ENCODE measurements at places on chromosomes 6 and 20.

- DNase-seq: no peak
Measured at GRCh38 chr6:131936156-131936555, 15.0 kb downstream of the CCN2 start.

GRCh38 chr20:62367633-62368391 lies 700 bp upstream of the LAMA5 start:
- no peak for DNase-seq

DNA sequence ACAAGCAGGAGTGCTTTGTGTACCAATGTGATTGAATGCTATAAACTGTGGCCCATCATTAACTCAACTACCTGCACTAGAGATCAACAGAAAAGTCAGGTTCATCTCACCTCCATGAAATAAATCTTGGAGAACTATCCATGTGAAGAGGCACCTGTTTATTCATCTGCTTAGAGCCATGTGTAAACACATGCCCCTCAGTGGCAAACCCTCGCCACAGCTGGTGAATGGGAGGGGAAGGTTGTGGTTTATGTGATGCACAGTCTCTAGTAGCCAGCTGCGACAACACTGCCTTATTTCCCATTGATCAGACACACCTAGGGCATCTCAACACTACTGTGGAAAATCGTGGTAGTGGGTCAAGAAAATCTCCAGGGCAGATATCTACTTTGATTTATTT lies 640.2 kb downstream of the PTPRT start:
- no peak for DNase-seq

DNA sequence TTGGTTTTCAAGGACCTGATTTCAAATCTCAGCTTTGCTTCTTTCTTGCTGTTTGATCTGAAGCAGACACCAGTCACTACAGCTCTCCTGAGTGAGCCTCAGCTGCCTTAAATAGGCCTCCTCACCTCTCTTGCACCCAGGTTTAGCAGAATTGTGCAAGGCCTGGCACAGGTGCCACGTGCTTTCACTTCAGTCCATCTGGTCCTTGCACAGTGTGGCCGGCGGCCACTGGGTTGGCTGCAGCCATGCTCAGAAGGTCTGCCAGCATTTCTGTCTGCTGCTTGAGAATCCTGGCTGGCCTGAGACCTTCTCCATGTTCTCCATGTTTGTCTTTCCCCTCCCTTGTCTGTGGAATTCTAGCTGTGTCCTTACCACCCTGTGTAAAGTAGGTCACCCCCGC lies 14.5 kb upstream of the DAAM2 start:
- DNase-seq: no peak

- DNase-seq: no peak
Measured at GRCh38 chr6:63424636-63425035, 104.9 kb upstream of the LGSN start.

DNA sequence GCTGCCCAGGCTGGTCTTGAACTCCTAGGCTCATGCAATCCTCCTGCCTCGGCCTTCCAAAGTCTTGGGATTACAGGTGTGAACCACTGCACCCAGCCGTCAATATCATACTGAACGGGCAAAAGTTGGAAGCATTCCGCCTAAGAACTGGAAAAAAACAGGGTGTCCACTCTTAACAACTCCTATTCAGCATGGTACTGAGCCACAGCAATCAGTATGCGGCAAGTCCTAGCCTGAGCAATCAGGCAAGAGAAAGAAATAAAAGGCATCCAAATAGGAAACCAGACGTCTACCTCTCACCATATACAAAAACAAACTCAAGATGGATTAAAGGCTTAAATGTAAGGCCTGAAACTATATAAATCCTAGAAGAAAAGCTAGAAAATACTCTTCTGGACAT lies 83.1 kb downstream of the FKBP5 start:
- no peak for DNase-seq

DNA sequence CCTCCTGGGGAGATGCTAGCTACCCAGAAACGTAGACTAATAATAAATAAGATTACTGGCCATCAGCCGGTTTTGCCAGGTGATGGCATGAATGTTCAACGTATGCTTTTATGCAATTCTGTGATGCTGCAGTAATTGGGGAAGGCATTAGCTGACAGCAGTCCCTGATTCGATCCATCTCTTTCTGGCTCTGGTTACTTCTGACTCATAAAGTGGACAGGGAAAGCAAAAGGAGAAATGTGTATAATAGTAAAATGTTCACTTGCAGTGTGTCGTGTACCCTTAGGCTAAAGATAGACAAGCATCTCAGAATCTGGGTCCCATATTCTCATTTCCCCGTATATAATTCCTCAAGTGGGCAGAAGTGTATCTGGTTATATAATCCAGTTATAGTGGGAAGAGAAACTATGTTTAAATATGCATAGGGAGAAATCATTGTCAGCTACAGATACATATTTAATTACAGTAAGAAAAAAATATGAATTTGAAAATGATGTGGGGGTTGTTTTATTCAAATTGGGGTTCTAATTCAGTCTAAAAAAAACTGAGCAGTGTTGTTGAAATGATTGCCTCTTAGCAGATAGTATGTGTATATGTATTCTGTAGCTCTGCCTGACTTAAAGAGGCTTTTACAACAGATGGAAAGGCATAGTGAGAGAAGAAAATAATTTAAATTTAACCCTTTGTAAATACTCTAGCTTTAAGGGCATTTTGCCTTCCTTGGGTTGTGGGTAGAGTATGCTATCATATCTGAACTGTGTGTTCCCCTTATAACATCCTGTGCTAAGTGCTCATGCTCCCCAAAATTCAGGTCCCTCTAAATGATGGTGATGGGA lies 40.6 kb downstream of the DOK5 start:
- DNase-seq: no peak

DNA sequence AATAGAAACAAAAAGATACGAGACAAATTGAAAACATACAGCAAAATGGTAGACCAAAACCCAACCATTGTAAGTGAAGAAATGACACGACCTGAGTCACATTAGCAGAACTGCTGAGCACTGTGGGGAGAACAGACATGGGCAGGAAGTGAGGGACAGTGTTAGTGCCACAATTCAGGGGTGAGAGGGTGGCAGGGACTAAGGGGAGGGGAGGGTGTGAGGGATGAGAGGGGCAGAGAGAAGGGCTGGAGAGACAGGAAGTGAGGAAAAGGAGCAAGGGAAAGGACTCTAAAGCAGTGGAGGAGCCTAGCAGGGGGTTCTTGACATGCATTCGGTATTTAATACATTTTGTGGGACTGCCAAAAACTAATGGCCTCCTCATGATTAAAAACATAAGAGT lies 45.0 kb upstream of the TRIM26 start:
- no peak for DNase-seq

DNA sequence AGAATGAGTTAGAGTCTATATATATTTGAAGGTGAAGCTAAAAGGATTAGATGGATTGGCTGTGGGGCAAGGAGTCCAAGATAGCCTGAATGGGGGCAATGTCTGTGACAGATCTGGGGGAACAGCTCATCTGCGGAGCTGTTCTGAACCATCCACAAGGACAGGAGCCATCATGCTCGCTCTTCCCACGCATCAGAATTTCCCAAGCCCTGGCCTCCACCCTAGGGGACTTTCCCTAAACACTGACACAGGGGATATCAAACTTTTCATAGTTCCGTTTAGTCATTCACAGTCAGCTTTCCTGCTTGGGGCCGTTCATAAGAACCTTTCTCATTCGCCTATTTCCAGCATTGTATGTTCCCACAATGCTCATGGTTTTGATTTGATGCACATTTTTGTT lies 37.6 kb upstream of the CCN6 start:
- DNase-seq: peak; percentile 63

GRCh38 chr6:144769142-144769541 lies 484.0 kb downstream of the UTRN start:
- DNase-seq: no peak

DNA sequence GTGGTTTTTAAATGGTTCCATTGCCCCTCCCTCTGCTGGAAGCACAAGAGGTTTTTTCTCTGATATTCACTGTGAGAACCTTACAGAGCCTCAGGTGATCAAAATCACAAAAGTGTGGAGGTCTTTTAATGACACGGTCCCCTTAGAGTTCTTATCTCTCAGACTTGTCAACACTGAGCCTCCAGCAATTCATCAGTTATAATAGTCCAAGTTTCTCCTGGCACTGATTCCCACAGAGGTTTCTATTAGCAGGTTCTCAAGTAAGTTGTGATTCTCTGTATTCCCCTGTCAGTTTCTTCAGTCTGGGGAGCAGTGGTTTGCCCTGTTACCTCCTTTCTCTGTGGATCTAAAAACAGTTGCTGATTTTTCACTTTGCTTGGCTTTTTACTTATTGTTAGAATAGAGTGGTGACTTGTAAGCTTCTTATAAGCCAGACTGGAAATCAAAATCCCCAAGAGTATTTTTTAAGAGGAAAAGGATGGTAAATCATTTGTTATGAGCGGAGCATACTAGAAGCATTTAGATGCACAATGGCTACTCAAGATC lies 157.4 kb upstream of the BMP5 start:
- no peak for DNase-seq

GRCh38 chr6:56649782-56650181 lies 7.1 kb upstream of the DST start:
- DNase-seq: no peak

GRCh38 chr20:23123886-23124285 lies 37.8 kb upstream of the CD93 start:
- DNase-seq: no peak

GRCh38 chr6:118295336-118295735 lies 252.8 kb upstream of the PLN start:
- no peak for DNase-seq

GRCh38 chr6:13038741-13039190 lies 289.6 kb downstream of the TBC1D7 start:
- DNase-seq: no peak

DNA sequence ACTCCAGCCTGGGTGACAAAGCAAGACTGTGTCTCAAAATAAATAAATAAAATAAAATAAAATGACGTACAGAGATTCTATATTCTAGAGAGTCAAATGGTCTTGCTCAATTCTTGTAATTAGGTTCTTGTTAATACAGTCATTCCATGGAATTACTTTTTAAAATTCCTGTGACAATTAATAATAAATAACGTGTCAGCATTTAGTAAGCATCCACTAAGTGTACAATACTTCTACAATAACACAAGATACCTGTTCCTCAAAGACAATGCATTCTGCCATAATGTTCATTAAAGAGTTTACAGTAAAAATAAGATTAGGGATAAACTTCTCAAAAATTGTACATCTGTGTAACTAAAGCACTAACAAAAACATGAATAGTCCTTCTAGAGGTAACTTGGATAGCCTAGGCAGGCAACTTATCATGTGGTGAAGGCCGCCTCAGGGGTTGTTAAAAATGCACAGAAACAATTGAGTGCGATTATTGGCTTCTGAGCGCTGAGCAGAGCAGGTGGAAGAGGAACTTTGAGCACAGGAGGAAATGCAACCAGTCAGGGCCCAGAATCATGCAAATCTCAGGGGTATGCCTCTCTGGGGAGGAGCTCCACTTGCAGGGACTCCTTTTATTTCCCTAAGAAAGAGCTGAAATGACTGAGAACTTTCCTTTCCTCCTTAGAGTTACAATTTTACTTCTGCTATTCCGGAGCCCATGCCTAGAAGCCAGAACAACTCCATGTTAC lies 37.1 kb downstream of the QRSL1 start:
- DNase-seq: no peak

- DNase-seq: no peak
Measured at GRCh38 chr20:47672886-47673670, 112.2 kb downstream of the SULF2 start.

DNA sequence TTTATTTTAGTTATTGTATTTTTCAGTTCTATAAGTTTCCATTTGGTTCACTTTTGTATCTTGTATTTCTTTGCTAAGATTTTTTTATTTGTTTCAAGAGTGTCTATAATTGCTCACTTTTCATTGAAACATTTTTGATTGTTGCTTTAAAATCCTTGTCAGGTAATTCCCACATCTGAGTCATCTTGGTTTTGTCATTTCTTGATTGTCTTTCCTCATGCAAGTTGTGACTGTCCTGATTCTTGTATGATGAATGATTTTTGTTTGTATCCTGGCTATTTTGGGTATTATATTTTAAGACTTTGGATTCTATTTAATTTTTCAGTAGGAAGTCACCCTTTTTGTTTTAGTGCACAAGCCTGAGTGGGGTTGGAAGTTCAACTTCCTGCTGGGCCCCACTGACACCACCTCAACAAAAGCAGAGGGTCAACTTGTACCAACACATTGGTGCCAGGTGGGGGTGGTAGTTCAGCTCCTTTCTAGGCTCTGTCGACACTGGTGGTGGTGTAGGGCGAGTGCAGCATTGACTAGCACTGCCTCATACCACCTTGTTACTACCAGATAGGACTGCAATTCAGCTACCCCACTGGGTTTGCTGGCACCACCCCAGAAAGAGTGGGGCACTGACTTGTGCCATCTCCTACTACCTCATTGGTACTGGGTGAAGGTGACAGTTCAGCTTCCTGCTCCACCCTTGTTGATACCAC lies 8.8 kb downstream of the RSPH3 start:
- no peak for DNase-seq

DNA sequence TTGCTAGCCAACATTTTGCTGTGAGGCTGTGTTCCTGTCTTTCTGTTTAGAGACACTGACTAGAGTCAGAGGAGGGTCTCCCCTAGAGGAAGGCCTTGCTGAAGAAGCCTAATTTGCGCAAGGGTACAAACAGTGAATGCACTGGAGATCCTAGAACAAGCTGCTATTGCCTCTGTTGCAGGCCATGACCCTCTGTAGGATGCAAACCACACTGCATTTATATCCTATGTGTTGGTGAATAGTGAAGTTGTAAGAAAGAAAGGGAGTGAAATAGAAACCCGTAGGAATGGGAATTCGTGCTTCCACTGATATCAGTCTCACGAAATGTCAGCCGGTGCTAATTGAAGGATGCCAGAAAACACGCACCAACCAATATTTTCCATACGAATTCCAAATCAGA lies 88.2 kb downstream of the GJA1 start:
- DNase-seq: no peak

GRCh38 chr6:130366107-130367005 lies 539 bp downstream of the TMEM200A start:
- DNase-seq: peak; percentile 45

DNA sequence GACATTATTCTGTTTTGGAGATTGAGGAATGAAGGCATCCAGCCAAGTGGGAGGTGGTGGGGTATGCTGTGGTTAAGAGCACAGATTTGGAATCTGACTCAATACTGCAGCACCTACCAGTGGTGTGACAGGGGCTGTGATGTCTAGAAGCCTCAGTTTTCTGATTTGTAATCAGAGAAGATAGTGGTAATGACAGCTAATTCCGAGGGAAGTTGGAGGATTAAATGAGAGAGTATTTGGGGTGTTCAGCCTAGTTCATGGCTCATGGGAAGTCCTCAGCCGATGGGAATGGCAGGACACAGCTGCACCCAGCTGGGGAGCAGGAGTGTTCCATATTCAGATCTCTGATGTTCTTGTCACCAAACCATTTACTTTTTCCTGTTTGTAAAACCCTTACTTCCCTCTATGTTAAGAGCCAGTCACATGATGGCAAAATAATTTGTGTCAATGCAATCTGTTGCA lies 9.3 kb downstream of the SLC9A8 start:
- no peak for DNase-seq

Measured in activated CD4-positive, alpha-beta T cell treated with anti-CD3 and anti-CD28 coated beads for 4 hours (primary cell).